ENCODE measurements at places on chromosomes 2 and 18.

GRCh38 chr18:3451989-3452749, 2.2 kb downstream of the TGIF1 start:
- DNase-seq: peak; percentile 73

DNA sequence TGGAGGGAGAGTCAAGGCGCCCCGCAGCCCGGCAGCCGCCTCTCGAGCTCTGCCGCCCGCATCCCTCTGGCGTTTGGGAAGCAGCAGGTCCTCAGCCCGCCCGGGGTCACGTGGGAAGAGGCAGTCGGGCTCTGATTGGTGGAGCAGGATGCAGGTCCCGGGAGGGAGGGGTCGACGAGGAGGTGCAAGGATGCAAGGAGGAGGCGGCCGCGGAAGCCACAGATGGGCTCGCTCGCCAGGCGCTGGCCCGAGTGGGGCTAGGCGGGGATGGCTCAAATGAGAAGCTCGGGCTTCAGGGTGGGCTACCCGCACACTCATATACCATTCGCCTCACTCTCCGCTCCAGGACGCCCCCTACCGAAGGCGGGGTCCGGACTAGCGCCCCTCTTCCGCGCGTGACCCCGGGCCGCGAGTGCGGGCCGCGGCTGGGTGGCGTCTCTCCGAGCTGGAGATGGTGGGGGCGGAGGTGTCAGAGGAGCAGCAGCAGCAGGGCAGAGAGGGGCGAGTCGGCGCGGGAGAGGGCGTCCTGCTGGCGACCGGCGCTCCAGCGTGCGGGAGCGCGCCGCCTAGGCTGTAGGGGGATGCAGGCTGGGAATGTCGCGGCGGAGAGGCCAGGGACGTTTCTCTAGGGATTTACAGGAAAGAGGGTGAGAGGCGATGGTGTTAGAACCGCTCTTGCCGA, at the start of gene TMEFF2:
Gene TMEFF2 (minus strand): TSS at position 68 of the 682 bp plus-strand sequence. CDS start 409 bp downstream, outside the sequence.
- DNase-seq: peak; percentile 82

GRCh38 chr2:150041722-150042425, 445.6 kb downstream of the RND3 start:
- peak; percentile 65 for DNase-seq

GRCh38 chr18:22879293-22879692, 53.8 kb upstream of the RBBP8 start:
- no peak for DNase-seq

GRCh38 chr2:73889206-73889605, 3.6 kb upstream of the ACTG2 start:
- no peak for DNase-seq

GRCh38 chr2:12469141-12469561, 247.6 kb upstream of the TRIB2 start:
- DNase-seq: peak; percentile 67

DNA sequence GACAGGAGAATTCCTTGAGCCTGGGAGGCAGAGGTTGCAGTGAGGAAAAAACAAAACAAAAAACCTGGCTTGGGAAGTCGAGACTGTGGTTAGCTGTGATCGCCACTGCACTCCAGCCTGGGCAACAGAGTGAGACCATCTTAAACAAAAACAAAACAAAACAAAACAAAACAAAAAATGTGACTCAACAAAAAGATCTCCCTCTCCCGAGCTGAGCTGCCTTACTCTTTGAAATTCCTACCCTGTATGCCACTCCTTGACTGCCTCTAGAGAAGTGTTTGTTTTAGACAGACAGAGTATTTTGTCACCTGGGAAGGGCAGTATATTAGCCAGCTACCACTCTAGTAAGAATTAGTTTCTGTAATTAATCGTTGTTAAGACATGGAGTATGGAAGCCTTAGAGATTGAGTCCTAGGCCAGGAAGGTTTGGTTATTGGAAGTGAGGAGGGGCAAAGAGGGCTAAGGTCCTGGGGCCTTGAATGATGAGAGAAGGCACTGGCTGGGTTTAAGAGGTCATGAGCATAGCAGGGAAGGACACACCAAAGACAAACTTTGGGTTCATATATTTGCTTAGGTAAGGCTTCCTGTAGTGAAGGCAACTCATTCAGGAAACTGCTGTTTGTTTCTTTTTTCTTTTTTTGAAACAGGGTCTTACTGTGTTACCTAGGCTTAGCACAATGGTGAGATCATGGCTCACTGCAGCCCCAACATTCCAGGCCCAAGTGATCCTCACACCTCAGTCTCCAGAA, 56.0 kb downstream of the HAUS1 start:
- peak; percentile 8 for DNase-seq

DNA sequence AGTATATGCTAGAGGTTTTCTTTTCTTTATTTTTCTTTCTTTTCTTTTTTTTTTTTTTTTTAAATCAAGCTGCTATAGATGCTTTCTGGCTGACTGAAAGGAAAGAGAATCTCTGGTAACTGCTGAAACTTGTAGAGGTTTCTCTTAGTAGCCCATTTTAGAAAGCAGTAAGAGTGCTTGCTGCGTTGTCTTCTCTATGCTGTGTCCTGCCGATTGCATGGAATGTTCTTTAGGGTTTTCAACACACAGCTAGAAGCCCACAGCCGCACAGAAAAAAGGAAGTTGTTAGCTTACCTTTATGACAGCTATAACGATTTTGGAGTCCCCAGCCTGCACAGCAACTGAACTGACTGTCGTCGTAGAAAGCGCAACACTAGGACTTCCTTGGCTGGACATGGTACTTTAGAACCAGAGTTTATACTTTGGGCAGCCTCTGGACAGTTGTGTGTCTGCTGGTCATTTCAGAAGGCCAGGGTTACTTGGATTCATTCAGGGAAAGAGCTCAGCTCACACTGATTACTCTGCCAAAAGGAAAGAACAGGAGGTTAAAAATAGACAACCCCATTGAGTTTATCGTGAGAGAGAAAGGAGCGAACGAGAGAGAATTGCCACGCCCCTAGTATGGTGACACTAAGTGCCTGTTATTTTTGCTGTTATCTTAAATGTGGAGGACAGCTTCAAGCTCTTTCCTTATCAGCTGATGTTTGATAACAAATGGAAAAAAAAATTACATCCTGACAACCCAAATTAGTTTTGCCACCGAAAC, at the start of gene CCDC141:
Gene CCDC141 (minus strand): TSS at position 592 of the 766 bp plus-strand sequence. CDS start 196 bp downstream, at position 396.
- DNase-seq: no peak

GRCh38 chr2:96831679-96832078, 12.1 kb downstream of the ANKRD23 start:
- no peak for DNase-seq

All from fibroblast of skin of right biceps (primary cell).